Gastrocnemius medialis (tissue), 4 donors: ENCODE measurements at places on chromosomes 3 and 15. TPM values are rescaled to one million over a fixed set of nuclear protein-coding genes. Genes with fewer than 3 reads are reported as not detected.
A peak's percentile ranks its signal among the peaks of the same experiment; 100 is the strongest.

DNA sequence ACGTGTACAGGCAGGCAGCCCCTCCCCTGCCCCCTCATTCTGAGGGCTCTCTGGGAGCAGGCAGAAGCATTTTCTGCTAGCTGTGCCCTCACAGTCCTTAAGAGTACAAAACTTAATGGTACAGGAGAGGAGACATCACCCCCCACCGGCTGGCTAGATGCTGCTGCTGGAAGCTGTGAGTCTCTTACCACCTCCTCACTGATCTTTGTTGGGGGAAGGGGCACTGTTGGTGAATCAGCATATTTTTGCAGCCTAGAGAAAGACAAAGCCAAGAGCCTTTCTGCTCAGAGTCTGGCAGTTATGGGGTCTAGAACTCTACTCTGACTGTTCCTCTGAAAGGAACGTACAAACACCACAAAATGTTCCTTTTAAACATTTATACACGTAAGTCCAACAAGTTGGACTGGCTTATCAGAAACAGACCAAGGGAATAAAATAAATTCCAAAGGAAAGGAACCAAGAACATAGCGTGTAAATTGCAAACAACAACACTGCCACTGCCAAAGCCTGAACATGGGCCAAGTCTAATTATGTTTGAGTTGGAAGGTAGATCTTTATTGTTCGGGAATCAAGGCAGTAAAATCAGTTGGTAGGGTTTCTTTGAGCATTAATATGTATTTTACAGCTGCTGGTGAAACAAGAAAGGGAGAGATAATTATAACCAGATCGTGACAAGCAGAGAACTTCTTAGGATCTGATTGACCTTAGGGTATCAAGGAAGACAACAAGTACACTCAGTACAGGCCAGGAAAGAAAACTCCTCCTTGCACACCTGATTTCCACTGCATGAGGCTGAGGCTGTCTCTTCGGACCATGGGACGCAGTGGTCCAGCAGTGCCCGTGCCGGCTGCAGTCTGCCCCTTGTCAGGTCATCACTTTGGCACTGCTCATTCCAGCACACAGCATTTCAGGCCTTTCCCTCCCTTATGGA lies 27.4 kb downstream of the CLK3 start:
- H3K4me1 ChIP-seq, result peaks cover 61% of the 10 kb centered on the region
- DNase-seq, result no peak
- H3K36me3 ChIP-seq, result no peaks in the 10 kb centered on the region
- H3K4me3 ChIP-seq, result no peak overlapping the region
- H3K27me3 ChIP-seq, result no peaks in the 10 kb centered on the region

DNA sequence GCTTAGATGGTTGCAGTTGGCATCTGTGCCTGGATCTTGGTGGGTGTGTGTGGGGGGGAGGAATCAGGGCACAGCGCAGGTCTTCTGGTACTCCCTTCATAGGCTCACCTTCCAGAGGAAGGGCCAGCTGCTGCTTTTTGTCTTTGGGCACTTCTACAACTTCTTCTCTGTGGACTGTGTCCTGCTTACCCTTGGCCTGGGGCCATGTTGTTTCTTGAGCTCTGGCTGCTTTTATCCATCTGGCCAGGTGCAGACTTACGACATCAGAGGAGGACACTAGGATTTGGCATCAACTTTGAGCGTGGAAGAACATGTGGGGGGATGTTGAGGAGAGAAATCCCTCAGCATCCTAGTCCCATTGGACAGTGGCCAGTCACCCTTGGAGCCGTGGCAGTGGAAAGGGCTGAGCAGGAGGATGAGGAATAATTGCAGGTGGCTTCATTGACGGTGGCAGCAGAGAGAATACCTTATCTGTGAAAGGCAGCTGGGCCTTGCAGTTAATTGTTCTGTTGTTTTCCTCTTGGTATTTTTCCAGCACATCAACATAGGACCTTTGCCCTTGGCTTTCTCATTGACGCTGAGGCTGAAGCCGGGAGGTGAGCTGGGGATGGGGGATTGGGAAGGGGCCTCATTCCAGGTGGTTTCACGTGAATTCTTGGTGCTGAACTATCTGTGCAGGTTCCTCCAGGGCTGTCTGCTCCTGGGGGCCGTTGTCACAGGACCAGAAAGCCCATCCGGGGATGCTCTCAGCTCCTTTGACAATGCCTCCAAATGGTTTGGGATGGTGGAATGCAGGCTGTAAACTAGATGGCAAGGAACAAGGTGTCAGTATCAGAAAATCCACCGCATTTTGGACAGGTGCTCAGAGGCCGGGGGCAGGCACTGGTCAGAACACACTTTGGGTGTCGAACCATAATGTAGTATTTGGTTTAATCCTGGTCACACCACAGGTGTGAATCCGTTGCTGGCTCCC lies 9.7 kb downstream of the EPHB1 start:
- DNase-seq, result no peak
- H3K27ac ChIP-seq, result no peak overlapping the region
- no peaks in the 10 kb centered on the region for H3K27me3 ChIP-seq
- H3K4me3 ChIP-seq, result no peak overlapping the region
- peaks cover 11% of the 10 kb centered on the region for H3K4me1 ChIP-seq

DNA sequence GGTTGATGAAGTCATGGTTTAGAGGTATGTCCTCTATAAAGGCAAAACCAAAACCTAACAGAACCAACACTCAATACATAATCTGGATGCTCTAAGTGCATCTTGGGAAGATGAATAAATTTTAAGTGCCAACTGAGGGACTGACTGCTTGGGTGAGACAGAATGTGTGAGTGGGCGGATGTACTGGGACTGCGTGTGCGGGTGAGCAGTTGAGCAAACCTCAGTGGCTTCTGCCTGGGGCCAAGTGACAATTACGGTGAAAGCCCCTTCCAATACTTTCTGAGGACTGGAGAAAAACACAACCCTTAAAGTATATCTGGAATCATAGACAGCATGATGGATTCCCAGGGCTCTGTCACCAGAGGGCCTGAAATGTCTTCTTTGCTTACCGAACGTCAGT lies 80.1 kb upstream of the FEZF2 start:
- DNase-seq, result no peak
- no peaks in the 10 kb centered on the region for H3K27me3 ChIP-seq
- H3K27ac ChIP-seq, result no peak overlapping the region
- no peaks in the 10 kb centered on the region for H3K4me1 ChIP-seq
- no peak overlapping the region for H3K4me3 ChIP-seq

- H3K27me3 ChIP-seq, result no peaks in the 10 kb centered on the region
- H3K36me3 ChIP-seq, result no peaks in the 10 kb centered on the region
- no peak for DNase-seq
- H3K27ac ChIP-seq, result no peak overlapping the region
These were observed 34.7 kb upstream of the SH3BP5 start for GRCh38 chr3:15367059-15367458.

SUSD5 gene
- 0.84 TPM for total RNA-seq

DNA sequence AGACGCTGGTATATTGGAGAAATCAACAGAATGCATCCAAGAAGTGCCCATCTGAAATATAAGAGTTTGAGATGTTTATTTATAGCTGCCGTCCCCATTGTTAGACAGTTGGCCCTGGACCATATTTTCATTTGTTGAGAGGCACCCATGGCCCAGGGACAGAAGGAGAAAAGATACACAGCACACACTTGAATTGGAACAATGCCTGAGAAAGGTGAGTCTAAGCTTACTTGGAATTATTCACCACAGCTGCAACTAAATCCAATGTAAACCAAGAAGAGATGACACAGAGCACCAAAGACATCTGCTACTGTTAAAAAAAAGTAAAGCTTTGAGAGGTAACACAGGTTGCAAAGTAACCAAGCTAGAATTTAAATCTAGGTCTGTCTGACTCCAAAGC lies 525.5 kb upstream of the NAALADL2 start:
- no peak for DNase-seq
- no peak overlapping the region for H3K4me3 ChIP-seq
- no peaks in the 10 kb centered on the region for H3K36me3 ChIP-seq
- no peaks in the 10 kb centered on the region for H3K4me1 ChIP-seq
- H3K27me3 ChIP-seq, result no peaks in the 10 kb centered on the region

DNA sequence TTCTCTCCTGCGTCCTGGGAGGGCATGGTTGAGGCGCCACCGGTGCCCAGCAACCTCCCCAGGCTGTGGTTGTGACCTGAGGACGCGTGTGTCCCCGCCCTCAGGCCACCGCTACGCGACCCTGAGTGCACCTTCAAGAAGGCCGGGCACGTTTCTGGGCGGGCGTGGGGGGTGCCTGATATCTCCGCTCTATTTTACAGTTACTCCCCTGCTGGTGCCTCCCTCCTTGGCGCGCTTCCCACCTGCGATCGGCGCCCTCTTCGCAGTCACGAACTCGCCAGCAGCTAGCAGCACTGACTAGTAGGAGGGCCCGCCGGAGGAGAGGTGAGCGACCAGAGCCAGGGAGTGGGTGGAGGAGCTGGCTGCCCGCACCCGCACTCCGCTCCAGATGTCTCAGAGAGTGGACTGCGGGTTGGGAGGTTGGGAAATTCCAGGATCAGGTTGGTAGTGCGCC lies 43.2 kb upstream of the POLG start:
- no peak for DNase-seq
- H3K4me3 ChIP-seq, result no peak overlapping the region
- no peaks in the 10 kb centered on the region for H3K36me3 ChIP-seq
- H3K4me1 ChIP-seq, result no peaks in the 10 kb centered on the region

DNA sequence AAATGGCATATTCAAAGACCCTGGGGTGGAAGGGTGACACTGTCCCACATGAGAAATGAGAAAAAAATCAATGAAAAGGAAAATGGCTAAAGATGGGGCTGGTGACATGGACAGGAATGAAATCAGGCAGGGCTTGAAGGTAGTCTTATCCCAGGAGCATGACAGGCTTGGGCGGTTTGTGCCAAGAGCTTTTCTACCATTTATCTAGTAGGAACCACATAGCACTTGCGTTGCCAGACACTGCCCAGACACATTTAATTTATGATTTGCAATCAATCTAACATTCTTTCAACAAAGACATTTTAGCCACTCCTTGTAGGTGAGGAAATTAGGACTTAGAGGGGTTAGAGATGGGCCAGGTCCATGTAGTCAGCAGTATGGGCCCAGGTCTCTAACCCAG lies 106.6 kb upstream of the NR2F2 start:
- no peak overlapping the region for H3K4me3 ChIP-seq
- no peaks in the 10 kb centered on the region for H3K4me1 ChIP-seq
- no peak for DNase-seq
- no peak overlapping the region for H3K27ac ChIP-seq
- no peaks in the 10 kb centered on the region for H3K36me3 ChIP-seq

GRCh38 chr15:90624278-90624981 lies 92.7 kb upstream of the BLM start:
- no peak overlapping the region for H3K4me3 ChIP-seq
- H3K27me3 ChIP-seq, result no peaks in the 10 kb centered on the region
- no peaks in the 10 kb centered on the region for H3K36me3 ChIP-seq
- H3K27ac ChIP-seq, result peak overlapping the region; percentile 78
- H3K4me1 ChIP-seq, result peaks cover 19% of the 10 kb centered on the region

DNA sequence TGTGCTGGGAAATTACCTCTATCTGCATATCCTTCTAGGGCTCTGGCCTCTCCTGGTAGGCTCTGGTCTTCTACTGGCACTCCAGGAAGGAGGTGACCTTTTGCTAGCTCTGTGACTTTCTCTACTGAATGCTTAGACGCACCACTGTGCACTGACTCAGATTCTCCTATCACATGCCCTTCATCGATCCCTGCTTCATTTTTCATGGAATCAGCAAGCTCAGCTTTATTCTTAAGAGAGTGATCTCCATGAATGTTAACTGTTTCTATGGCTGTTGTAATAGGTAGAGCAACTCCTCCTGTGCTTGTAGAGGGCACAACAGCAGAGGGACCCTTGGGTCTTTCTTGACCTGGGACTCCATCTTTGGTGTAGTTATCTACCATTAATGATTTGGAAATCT lies 106.6 kb downstream of the MAP4 start:
- H3K27ac ChIP-seq, result peak overlapping the region; percentile 77
- peaks cover 14% of the 10 kb centered on the region for H3K4me1 ChIP-seq
- no peaks in the 10 kb centered on the region for H3K27me3 ChIP-seq
- no peaks in the 10 kb centered on the region for H3K36me3 ChIP-seq
- H3K4me3 ChIP-seq, result no peak overlapping the region

DNA sequence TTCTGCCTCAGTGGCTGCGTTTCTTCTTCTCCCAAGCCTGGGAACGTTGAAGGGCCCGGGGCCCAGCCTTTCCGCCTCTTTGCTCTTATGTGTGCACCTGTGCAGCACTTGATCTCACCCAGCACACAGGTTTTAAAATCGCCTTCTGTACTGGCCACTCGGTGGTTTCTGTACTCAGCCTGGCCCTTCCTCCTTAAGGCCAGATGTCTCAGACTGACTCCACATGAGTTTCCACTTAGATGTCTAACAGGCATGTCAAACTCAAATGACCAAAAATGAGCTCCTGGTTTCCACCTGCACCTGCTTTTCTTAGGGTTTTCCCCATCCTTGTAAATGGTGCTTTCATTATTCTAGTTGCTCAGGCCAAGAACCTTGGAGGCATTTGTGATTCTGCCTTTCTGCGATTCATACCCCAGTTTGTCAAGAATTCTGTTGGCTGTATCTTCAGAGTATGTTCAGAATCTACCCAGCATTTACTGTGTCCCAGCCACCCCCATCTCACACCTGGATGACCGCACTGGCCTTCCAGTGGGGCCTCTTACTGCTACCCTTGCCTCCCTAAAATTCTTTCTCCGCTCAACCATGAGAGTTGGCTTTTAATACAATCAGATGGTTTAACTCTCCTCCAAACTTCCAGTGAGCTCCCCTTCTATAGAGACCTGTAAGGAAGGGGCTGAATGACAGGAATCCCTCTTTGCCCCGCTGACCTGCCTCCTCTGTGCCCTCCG lies 2.2 kb upstream of the TRAK1 start:
- no peaks in the 10 kb centered on the region for H3K27me3 ChIP-seq
- H3K4me3 ChIP-seq, result no peak overlapping the region
- H3K36me3 ChIP-seq, result no peaks in the 10 kb centered on the region
